MCF 10A (cell line): ENCODE measurements at places on chromosomes 5 and 9.

- no peak for DNase-seq
Observed at GRCh38 chr5:15474143-15474719, 25.7 kb upstream of the FBXL7 start.

DNA sequence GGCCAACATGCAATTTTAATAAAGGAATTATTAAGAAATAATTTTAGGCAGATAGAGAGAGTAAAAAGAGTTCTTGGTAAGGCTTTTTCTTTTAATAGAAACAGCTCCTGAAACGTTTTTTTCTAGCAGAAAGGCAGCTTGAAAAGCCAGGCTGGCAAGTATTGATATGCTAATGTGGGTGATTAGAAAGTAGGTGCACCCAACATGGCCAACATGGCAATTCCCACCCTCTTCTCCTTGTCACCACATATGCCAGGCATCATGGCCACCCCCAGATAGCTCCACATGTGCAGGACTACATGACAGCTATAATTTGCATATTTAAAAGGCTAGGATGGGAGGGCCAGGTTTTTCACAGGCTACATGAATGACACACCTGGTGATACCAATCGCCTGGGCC lies 615.2 kb downstream of the PTPRD start:
- no peak for DNase-seq

DNA sequence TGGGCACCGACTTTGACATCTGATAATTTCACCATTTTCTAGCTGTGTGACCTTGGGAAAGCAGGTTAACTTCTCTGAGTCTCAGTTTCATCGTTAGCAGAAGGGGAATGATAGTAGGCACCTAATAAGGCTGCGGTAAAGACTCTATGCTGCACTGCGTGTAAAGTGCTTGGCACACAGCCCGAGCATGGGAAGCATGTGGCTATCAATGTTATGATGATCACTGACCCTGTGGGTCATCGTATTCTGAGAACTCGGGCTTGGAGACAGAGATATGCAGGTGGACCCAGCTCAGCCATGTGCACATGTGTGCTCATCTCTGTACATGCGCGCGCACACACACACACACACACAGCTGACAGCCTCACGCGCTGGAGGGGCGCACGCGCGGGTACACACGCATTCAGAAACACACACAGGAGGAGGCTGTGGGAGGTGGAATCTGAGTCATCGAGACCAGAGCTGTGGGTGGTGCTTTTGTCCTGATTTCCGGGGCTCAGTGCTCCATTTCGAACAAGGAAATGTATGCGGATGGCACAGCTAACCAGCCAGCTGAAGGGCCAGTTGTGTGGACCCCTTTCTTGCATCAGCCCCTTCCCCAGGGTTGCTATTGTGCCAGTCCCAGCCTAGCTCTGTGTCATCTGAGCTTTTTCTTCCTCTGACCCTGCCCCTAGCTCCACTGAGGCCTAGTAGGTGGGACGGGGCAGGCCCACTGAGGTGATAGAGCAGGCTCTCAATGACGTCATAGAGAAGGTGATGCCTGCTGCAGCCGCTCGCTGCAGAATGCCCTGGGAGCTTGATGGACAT lies 11.1 kb upstream of the ARAP3 start:
- DNase-seq, result peak; percentile 50

DNA sequence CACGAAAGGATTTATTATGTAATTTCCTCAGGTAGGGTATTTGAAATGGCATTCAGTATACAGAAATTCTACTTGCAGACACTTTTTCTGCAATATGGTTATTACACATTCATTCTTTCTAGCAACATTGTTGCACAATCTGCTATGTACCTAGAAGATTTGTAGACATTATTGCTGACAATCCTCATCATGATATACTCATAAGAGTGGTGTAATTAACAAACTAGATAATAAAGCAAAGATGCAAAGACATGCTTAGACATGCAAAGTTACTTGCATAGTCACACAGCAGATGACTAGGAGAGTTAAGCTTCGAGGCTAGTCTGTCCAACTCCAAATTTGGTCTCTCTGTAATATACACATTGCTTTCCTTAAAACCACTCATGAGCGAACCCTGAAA lies 317.1 kb downstream of the ASTN2 start:
- DNase-seq, result peak; percentile 31

DNA sequence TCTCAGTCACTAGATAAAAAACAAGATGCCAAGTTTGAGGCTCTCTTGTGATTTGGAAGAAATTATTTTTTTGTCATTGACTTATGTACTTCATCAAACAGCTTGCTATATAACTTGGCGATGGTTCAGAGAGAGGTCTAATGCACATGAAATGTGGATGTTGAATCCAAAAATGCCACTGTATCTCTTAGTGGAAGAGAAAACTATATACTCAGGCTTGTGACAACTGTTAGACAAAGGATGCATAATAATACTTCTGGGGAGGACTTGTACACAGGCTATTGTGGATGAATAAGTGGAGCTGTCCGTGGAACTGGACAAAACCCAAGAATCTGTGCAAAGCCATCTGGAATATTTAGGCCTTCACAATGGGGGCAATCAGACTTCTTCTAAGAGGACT lies 162.9 kb upstream of the NMUR2 start:
- DNase-seq, result no peak

- DNase-seq, result peak; percentile 43
Observed at GRCh38 chr9:72871685-72872084, 81.2 kb downstream of the ALDH1A1 start.

DNA sequence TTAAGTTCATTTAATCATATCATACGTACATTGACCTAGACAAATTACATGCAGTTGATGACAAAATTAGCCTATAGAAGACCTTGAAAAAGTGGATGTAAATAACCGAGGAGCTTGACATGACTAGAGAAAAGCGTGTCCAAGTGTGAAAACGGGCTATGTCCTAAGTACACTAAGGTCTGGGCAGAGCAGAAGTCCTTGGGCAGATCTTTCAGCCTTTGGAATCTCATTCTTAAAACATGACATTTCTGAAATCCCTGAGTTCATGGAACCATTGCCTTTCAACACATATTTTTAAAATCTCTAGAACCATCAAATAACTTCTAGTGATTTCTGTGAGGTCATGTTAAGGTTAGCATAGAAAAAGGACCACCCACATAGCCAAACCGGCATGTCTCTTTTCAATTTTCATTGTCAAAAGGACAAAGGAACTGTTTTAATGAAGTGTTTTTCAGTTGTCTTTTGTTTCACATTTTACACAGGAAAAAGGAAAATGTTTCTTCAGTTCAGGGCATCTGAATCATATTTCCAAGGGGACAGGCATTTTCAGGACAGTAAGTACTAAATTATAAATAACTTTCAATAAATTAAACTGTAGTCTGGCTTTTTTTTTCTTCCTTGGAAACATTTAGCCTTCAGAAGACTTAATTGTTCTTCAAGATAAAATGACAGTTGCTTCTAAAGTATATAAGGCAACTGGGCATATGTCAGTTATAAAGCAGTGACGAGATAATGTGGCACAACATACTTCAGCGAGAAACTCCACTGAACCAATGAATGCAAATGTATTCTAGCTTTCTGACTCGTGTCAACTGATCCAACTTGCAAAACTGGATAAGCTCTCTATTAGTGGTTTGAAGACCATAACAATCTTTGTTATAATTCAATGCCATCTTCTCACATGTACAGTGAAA lies 416.8 kb downstream of the NFIB start:
- DNase-seq, result no peak

DNA sequence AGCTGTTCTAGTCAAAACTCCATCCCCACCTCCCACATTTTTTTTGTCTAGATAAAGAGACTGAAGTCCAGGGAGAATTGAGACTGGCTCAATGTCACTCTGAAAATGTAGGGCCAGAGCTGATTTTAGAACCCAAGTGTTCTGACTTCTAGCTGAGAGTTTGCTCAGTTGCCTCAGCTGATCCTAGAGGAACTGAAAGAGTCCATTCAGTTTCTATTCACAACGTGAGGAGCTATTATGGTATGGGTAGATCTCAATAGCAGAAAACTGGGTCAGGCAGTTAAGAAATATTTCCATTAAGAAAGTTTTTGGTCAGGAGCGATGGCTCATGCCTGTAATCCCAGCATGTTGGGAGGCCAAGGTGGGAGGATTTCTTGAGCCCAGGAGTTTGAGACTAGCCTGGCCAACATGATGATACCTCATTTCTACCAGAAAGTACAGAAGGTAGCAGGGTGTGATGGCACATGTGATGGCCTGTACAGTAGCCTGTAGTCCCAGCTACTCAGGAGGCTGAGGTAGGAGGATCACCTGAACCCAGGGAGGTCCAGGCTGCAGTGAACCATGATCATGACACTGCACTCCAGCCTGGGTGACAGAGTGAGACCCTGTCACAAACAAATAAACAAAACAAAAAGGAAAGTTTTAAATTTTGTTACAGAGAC lies 61.7 kb downstream of the GLRA1 start:
- DNase-seq, result no peak

- no peak for DNase-seq
Observed at GRCh38 chr5:139552893-139553575, 8.1 kb upstream of the UBE2D2 start.

DNA sequence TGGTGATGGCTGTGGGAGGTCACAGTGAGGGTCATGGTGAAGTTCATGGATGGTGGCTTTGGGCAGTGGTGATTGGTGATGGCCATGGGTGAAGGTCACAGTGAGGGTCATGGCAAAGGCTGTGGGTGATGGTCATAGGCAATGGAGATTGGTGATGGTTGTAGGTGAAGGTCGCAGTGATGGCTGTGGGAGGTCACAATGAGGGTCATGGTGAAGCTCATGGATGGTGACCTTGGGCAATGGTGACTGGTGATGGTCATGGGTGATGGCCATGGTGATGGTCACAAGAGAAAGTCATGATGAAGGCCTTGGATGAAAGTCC lies 115.6 kb upstream of the IRX4 start:
- no peak for DNase-seq

- DNase-seq, result peak; percentile 76
Observed at GRCh38 chr9:112112941-112113681, 62.0 kb downstream of the SUSD1 start.

DNA sequence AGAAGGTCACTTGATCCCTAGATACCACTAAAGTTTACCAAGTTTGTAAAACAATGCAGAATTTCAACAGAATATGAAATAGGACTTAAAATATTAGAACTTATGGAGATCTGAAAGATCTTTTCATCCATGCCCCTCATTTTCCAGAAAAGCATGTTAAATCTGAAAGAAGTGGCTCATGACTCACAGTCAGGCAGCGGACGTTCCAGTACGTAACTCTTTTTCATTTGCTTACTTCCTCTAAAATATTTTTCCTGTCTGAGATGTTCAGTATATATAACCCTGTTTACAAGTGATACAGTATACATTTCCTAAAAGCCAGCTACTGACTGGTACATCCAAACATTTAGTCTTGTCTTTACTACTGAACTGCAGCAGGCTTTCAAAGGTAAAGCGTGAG lies 22.3 kb downstream of the FBXW2 start:
- DNase-seq, result no peak

GRCh38 chr5:80516826-80517225 lies 28.9 kb downstream of the FAM151B start:
- DNase-seq, result peak; percentile 91

DNA sequence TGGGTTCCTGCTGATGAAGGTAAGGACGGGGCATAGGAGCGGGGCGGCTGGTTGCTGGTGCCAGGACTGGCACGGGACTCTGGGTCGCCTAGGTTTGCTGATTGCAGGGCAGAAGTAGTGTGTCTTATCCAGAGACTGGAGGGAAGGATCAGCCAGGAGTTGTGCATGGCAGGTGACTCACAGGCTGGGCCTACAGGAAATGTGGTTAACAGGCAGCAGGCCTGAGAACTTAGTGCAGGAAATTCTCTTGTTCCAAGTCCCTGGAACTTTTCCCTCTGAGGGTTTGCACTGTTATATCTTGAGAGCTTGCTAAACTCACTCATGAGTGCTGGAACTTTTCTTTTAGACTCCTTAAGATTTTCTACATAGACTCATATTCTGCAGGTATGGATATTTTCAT lies 95.1 kb downstream of the ANXA2R start:
- DNase-seq, result peak; percentile 89

DNA sequence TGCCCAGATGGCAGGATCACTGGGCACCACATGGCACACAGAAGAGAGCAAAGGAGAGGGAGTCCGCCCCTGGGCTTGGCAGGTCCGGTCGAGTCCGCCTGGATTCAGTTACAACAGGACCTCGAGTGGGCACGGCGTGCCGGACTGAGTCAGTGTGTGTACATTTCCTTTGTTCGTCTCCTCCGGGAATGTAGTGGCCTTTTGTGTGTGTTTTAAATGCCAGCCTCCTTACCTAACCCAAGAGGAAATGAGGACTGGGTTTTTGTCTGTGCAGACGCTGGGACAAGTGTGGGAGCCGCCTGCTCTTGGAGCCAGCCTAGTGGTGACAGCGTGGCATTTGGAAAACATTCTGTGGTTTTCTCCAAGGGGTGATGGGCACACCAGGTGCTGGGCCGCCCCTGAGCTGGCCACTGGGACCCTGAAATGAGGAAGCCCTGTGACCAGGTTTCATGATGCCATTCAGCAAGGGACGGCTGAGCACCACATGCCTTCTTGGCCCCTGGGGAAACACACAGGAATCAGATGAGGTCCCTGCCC lies 9.6 kb downstream of the NEK6 start:
- DNase-seq, result peak; percentile 91

DNA sequence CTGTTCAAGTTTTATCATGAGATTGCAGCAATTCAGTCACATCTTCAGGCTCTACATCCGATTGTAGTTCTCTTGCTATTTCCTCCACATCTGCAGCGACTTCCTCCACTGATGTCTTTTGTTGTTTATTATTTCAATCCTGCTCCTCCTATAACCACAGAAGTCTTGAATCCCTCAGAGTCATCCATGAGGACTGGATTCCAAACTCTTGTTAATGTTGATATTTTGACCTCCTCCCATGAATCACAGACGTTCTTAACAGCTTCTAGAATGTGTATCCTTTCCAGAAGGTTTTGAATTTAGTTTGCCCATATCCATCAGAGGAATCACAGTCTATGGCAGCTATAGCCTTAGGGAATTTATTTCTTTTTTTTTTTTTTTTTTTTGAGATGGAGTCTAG lies 3.6 kb downstream of the FBXO38 start:
- DNase-seq, result no peak
